Adipocyte (in vitro differentiated cells): ENCODE measurements at places on chromosomes 2 and 18.

GRCh38 chr18:22683196-22683676 is 249.9 kb upstream of the RBBP8 start:
- DNase-seq = peak; percentile 83

DNA sequence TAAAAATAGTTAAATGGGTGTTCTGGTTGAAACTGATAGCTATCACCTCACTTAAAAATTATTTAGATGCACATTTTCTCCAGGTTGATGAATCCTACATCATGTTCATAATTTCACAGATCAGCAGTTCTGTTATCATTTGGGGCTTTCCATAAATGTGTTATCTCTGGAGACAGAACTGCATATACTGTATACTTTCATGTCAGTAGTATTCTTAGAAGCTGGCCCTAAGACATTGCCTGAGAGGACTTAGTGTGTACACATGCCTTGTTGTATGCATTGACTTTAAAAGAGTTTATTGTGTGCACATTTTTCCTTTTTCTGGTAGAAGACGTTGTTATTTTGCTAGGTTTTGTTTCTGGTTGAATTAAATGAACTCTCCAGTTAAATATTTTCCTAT is 41.0 kb downstream of the PIK3C3 start:
- no peak for DNase-seq

- DNase-seq = no peak
Measured at GRCh38 chr2:3643371-3644245, 14.4 kb upstream of the ALLC start.

DNA sequence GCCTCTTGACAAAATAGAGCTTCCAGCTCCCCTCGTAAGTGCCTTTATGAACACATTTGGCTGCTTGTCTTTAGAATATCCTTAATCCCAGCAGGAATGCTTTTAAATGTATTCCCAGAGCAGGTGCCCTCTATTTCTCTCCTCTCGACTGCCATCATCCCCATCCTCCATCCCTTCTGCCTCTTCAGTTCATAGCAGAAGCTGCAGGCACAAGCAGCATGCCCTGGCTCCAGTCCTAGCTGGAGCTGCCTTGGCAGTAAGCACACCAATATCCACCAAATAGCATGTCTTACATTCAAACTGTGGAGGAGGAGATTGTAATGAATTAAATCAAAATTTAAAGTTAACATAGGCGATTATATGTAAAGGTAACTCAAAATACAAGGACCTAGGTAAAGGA is 891.3 kb upstream of the SLC39A10 start:
- DNase-seq = no peak

DNA sequence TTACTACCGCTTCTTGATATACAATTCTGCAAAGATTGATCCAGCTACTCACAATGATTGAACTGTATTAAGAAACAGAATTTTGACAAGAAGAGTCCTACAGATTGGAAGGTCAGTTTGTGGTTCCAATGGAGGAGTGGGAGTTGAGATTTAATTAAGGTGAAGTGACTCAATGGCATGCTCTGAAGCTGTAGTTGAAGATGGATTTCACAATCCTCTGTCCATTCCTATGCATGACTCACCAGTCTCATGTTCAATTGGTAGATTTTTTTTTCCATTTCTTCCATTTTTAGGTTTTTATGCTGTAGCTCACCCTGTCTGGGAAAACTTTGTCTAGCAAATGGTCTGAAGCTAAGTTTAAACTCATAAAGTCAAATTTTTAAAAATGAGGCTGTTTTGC is 83.3 kb downstream of the DPP4 start:
- DNase-seq = peak; percentile 92

DNA sequence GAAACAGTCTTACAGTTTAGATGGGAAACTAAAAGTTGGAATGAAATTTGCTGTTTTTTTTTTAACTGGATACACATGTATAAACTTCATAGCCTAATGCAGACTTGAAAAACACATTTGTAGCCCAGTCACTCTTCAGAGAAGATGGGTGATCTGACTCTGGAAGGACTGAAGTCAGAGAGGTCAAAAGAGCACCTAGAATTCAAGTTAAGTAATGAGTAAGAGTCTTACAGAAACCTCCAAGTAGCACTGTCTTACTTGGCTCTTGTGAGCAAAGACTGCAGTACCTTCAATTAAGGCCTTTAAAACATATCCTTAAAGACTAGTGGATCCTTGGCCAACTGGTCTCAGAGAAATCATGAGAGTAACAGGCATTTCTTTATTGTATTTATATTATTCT is 41.9 kb downstream of the TRAPPC8 start:
- DNase-seq = no peak

DNA sequence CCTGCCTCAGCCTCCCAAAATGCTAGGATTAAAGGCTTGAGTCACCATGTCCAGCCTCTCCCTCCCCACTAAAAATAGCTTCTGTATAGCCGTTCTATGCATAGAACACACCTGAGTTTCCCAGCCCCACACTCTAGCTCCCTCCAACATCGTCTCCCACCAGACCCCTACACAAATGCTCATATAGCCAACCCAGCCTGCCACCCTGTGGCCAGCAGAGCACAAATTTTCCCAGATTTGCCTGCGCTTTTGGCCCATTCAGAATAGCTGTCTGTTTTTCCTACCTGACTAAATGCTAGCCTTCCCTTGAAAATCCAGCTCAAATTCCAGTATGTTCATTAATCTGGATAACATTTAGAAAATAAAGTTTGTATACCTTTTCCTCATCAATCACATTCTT is 22.8 kb downstream of the TRABD2A start:
- DNase-seq = no peak

- no peak for DNase-seq
Measured at GRCh38 chr2:207594264-207594663, 30.9 kb downstream of the METTL21A start.

DNA sequence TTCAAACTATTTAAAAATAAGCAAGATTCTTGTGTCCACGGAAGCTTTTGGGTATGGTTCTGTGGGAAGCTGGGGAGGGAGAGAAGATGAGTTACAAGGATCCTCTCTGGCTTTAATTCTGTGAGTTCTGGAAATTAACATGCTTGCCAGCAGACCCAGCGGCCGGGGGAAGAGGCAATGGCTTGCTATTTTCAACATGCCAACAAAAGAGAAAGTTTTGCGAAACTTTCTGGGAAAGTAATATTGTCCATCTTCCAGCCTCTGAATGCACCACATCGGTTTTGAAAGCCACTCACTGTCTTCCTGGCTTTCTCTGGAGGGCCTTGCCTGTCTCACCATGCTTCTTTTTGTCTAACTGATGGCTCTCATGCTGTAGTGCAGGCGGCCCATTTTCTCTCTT is 85.7 kb downstream of the EN1 start:
- no peak for DNase-seq

DNA sequence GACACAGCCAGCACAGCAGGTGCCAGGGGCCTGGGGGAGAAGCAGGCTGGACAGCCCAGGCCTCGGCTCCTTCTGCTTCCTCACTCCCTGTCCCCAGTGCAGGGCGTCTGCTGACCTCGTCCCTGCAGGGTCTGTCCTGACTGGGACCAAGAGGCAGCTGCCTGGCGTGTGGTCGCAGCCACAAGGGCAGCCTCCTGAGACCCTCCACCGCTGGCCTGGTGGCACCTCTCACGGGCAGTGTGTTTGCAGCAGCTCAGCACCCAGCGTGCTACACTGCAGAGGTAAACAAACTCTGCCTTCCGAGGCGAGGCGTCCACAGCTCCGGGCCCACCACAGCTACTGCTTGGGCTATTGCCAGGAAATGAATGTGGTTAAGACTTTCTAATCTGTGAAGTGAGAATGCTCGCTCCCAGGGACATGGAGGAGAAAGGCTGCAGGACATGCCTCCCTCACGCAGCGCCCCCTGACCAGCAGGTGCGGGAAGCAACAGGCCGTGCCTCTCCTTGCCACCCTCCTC is 46.1 kb upstream of the HPCAL1 start:
- DNase-seq = no peak

DNA sequence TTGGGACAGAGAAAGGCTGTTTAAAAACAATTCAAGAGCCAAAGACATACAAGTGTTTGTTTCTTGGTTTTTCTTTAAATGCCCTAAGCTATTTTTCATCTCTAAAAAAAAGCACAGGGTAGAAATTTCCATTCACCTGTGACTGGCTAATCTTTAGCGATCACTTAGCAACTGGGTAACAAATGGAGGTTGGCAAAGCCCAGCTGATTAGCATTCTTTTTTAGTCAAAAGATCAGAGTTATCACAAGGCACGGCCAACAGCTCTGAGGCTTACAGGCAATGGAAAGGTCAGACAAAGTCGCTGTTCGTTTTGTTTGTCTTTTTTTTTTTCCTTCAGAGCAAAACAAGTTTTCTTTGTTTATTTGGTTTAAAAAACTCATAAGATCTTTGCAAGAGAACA is 29.0 kb upstream of the TTR start:
- no peak for DNase-seq

- no peak for DNase-seq
Measured at GRCh38 chr2:135471106-135471505, 59.9 kb downstream of the ZRANB3 start.

GRCh38 chr2:16200554-16201193 is 260.3 kb downstream of the MYCN start:
- DNase-seq = no peak

GRCh38 chr2:20677301-20678085 is 10.5 kb downstream of the GDF7 start:
- no peak for DNase-seq

GRCh38 chr2:163475815-163476214 is 260.0 kb downstream of the FIGN start:
- no peak for DNase-seq

GRCh38 chr2:769771-770170 is 92.6 kb upstream of the TMEM18 start:
- DNase-seq = no peak

DNA sequence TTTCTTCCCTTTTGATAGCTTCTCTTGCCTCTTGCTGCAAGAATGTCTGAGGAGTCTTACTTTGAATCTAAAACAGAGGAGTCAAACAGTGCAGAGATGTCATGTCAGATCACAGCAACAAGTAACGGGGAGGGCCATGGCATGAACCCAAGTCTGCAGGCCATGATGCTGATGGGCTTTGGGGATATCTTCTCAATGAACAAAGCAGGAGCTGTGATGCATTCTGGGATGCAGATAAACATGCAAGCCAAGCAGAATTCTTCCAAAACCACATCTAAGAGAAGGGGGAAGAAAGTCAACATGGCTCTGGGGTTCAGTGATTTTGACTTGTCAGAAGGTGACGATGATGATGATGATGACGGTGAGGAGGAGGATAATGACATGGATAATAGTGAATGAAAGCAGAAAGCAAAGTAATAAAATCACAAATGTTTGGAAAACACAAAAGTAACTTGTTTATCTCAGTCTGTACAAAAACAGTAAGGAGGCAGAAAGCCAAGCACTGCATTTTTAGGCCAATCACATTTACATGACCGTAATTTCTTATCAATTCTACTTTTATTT is 133.5 kb upstream of the CDCA7 start:
- no peak for DNase-seq

- DNase-seq = no peak
Measured at GRCh38 chr2:172613615-172614231, 57.8 kb downstream of the PDK1 start.

DNA sequence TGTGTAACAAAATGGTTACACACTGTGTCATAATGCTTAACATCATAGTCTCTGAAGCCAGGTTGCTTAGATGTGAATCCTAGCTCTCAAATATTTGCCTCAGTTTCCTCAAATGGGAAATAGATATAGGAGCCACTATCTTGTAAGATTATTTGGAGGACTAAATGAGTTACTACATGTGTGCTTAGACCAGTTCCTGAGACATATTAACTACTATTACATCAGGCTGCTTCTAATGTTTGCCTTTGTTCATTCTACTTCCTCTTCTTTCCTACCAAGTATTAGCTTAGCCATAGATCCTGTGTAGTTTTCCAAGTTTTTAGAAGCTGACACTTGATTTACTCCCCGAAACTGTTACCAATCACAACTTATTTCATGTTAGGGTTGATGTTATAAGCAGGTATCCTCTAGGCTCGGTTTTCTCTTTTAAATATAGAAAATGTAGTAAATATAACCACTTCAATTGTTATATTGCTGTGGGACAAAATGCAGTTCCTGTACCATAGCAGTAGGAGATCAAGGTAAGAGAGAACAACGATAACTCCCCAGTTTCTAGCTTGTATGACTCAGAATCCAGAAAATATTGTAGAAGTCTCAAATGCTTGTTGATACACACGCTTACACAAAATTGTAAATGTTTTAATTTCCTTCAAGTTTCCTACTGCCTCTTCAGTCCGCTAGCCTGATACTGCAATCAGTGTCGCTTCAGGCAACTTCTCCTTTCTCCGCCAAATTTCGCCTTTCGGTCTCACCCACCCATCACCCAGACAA is 751 bp upstream of the DNAJC10 start:
- peak; percentile 48 for DNase-seq

GRCh38 chr2:165801176-165801575 is 7.1 kb upstream of the GALNT3 start:
- no peak for DNase-seq

DNA sequence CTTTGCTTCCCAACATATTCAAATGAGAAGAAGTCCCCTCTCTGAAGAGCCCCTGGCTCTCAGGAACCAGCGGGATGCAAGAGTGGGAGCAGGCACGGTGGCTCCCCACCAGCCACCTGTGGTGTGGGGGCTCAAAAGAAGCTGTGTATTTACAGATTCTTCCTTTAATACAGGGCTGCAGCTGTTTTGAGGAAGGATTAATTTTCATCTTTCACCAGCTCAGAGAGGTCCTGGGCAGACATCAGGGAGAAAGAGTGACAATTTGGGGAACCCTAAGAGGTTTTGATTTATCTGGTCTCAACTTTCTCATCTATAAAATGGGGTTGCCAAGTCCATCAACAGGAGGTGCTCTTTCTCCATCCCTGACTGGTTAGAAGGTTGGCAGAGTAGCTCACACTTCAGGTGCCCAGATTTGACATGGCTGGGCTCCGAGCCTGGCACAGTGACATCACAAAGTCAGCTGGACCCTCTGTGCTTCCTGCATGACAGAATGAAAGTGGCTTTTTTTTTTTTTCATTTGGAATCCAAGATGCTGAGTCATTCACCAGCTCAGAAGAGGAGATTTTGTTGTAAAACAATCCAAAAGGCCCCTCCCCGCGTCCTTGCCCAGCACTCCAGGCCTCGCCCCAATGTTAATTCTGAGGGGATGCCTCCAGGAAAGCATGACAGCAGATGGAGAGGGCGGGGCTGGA is 15.5 kb upstream of the SIX2 start:
- DNase-seq = peak; percentile 95

- DNase-seq = peak; percentile 75
Measured at GRCh38 chr18:8283891-8284585, 325.2 kb upstream of the RAB12 start.

- DNase-seq = no peak
Measured at GRCh38 chr2:217016796-217017419, 157.0 kb upstream of the TNP1 start.

- DNase-seq = peak; percentile 51
Measured at GRCh38 chr18:47175283-47175897, 774 bp downstream of the IER3IP1 start.

DNA sequence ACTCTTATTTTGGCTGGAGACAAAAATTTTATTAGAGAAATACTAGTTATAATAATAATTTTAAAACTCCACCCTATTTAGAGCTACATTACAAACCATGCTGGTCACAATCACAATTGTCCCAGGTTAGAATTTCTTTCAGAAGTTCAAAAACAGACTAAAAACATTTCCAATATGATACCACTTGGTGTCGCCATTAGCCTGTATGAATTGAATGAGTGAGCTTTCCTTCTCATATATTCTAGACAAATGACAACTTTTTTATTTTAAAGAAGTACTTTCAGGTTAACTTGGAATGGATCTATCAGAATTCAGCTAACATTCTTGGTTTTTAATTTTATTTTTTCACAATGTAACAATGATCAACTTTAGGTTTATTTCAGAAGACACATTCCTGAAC is 48.0 kb downstream of the SERPINB8 start:
- peak; percentile 56 for DNase-seq
